ENCODE measurements at places on chromosomes 4 and X.

DNA sequence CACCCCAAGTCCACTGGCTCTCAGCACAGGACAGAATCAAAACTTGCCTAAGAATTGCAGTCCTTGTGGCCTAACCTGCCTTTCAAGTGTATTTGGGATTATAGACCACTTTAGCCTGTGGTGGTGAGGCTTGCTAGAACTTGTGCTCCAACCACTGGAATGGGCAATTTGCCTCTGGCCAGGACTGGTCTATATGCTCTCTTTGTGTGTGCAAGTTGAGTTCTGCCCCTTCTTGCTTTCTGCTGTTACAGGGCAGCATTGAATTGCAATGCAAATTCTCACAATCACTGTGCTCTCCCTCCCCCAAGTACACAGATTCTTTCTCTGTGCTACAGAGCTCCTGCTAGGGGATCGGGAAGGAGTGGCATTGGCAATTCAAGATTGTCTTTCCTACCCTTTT, 233.6 kb upstream of the DIPK2B start:
- DNase-seq: no peak

GRCh38 chrX:63652086-63652765, 132.8 kb downstream of the ARHGEF9 start:
- DNase-seq: no peak

DNA sequence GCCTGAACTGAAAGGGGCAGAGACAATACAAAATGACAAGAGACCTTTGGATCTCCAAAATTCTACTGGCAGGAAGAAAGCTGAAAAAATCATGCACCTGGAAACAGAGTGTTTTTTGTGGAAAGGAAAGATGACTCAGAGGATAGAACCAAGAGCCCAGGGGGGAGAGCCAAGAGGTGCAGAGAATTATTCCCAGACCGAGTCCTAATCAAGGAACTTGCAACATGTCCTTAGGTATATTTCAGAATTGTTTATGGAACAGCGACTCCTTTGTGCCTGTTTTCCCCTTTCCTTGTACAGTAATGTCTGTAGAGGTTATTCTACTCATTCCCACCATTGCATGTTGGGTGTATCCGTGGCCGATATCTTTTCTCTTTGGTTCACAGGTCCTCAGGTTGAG, 71.7 kb downstream of the YIPF6 start:
- no peak for DNase-seq

GRCh38 chr4:930028-930551, 2.0 kb downstream of the GAK start:
- DNase-seq: peak; percentile 17

GRCh38 chr4:11106190-11106589, 322.5 kb downstream of the HS3ST1 start:
- DNase-seq: no peak

- DNase-seq: no peak
Measured at GRCh38 chrX:53398216-53398615, 24.2 kb downstream of the SMC1A start.

DNA sequence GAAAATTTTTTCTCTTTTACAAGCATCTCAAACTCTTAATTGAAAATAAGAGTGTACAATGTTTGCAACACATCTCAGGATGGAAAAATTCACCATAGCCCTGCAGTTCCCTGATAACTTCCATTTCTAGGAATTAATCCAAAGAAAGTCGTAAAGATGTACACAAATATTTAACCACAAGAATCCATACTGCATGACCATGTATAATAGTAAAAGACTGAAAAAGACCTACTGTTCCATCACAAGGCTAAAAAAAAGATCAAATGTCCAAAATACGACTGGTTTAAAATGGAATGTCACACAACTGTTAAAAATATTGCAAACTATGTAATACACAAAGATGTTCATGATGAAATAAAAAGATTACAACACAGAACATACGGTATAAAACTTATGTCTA, 32.1 kb downstream of the HUWE1 start:
- DNase-seq: no peak

DNA sequence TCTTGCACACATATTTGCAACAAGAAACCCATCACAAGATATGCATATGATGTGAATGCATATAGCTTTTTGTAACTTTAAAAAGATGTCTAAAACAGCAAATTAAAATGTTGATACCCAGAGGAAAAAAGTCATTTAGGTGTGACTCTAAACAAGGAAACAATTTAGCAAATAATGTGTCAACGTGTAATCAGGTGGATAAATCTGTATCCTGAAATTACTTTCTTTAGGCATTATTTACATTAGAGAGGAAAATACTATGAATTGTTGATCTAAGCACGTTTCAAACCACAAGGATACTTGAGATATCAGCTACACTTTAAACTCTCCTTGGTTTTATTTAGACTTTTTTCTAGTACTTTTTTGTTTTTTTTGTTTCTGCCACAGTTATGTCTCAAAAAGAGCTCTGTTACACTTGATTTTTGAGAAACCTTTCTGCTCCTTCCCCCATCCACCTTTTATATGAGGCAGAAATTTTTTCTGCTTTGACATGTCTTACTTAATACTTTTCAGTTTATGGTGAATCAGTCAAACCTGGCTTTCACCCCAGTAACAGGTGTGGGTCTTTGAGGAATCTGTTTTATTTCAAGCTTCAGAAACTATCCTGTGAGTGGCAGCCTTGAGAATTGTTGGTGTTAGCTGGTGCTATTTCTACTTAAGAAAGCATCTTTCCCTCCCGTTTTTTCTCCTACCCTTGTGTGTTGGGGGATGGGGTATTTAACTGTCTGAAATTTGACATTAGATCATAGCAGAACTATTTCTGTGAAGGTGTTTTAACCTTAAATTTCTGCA, 1.9 kb downstream of the NPNT start:
- DNase-seq: no peak

- peak; percentile 66 for DNase-seq
Measured at GRCh38 chr4:174522183-174523024, at the start of gene HPGD. Gene HPGD (minus strand): TSS chr4:174522488. CDS start chr4:174522451, 37 bp downstream.

GRCh38 chr4:90597927-90598326, 470.7 kb downstream of the CCSER1 start:
- no peak for DNase-seq

GRCh38 chr4:53763813-53764597, 172.7 kb upstream of the LNX1 start:
- DNase-seq: no peak

DNA sequence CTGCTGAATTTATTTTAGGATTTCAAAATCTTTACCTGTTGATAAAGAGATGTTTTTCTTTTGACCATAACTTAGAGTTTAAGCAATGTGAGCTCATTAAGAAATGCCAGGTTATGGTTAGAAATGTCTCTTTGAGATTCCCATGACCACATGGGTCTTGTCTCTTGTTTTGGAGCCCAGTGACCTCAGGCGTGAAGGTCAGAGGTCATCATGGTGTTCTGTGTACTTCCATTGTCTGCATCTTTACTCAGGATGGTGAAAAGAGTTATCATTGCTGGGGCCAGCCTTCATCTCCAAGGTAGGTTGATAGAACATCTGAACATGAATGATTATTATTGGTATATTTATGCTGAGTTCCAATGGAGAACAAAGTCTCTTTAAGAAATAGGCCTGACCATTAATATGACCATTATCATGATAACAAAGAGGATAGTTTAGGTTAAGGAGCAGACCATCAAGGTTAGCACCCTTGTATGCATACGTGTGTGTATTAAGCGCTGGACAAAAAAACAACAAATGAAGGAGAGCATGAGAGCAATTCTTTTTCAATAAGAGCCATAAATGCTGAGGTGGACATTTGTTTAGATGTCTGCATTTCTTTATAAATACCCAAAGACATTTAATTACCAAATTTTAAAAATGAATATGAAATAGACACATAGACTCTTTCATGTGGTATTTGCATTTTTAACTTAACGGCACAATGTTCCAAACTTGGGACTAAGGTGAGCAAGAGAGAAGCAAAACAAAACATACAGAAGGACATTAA, 120.6 kb upstream of the PAQR3 start:
- no peak for DNase-seq

DNA sequence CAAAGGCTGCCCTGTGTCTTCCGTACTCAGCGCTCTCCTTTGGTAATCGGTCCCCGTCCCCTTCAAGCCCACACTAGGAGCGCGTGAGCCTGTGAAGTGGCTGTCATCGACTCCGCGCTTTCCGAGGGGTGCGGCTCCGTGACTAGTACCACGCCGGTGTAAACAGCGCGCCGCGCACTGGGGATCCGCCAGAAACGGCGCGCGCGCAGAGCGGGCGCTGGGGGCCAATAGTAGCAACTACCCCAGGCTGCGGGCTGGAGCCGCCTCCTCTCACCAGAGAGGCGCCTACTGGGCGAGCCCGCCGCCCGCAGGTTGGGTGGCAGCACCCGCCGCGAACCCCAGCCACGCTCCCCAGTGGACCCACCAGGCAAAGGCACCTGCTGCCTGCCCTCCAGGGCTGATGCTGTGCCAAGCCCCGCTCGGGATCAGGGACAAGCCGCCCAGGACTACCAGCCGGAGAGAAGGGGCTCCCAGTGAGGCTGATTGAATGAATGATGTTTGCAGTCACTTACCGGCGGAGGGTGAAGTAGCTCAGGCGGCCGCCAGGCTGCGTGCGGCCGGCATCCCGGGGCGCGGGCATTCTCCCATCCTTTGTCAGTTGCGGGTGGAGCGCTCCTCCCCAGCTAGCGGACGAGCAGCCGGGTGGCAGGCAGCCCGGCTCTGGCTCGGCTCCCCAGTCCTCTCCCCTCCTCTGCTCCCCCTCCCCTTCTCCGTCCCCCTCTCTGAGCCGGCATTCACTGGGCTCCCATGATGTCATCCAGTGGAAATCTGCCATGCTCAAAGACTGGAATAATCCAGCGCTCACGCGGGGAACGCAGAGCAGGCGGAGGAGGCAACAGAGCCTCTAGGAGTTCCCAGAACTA, 370.3 kb upstream of the SMIM31 start:
- DNase-seq: no peak
